Muscle of leg (tissue), 16 donors: ENCODE measurements at places on chromosomes 1 and 21. TPM values are rescaled to one million over a fixed set of nuclear protein-coding genes. Genes with fewer than 3 reads are reported as not detected.

MMEL1 gene
- total RNA-seq = 0.31 TPM

C1orf53 gene
- 1.9 TPM for total RNA-seq

LRRN2 gene
- total RNA-seq = 2.7 TPM

LCE1C gene
- not detected for total RNA-seq

HDAC1 gene
- 31.2 TPM for total RNA-seq

ADAMTS1 gene
- total RNA-seq = 13.4 TPM

LCE1A gene
- total RNA-seq = not detected
